ENCODE measurements at places on chromosomes 2 and 18. TPM values are rescaled to one million over a fixed set of nuclear protein-coding genes. Genes with fewer than 3 reads are reported as not detected.

AOX1 gene
- total RNA-seq, result 31.0 TPM

DNA sequence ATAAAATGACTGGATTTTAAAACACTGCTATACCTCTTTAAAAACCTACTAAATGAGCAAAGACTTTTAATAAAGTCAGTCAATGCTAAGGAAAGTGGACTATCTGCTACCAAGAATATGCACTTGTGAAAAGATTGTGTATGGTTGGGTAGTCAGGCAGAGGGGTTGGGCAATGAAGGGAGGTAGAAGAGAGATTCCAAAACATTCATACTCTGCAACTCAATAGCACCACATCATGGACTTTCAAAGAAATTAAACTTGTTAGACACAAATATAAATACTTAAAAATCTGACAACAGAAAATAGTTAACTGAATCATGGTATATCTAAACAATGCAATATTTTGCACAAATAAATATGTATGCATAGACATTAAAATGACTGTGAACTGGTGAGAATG, 139.9 kb upstream of the MAPRE2 start:
- DNase-seq, result no peak

DNA sequence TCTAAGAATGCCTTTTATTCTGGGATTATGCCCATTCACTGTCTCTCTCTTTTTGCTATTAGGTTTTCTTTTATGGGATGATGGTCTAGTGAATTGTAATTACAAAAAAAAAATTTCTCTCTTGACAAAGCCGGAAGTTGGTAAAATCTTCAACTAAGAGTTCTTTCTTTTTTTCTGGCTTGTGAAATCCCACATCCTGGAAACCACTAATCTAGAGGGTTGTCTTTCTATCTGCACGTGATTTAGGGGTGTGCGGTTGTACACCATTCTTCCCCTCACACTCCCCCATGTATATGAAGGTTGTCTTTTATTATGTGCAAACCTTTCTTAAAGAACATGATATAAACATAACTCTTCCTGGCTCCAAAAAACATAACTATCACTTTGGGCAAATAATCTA, 52.0 kb downstream of the GATA6 start:
- DNase-seq, result no peak

DNA sequence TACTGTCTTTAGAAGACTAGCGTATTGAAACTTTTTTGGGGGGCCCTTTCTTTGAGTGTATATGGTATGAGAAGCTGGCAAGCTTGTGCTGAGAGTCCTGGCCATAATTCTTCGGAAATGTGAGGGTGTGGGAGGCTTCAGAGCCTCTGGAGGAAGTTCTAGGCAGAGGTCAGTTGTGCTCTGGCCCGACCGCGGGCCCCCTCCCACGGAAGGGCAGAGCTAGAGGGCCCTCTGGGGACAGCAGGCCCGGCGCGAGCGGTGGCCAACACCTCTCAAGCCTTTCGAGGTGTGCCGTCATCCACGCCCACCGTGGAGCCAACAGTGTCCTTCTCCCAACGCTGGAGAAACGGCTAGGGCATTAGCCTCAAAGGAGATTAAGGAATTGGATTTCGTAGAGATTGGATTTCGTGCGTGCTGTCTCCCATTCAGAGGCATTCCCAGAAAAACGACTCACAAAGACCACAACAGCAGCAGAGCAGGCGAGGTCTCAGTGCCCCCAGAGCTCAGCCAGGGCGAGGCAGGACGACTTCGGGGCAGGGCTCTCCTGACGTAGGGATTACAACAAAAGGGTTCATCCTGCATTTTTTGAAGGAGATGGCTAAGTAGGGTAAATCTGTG, 2.2 kb upstream of the MTCL1 start:
- no peak for DNase-seq

- DNase-seq, result no peak
Observed at GRCh38 chr2:64405581-64406406, 48.2 kb upstream of the LGALSL start.

GRCh38 chr2:218397463-218397819, 2.2 kb upstream of the CTDSP1 start:
- DNase-seq, result no peak

DNA sequence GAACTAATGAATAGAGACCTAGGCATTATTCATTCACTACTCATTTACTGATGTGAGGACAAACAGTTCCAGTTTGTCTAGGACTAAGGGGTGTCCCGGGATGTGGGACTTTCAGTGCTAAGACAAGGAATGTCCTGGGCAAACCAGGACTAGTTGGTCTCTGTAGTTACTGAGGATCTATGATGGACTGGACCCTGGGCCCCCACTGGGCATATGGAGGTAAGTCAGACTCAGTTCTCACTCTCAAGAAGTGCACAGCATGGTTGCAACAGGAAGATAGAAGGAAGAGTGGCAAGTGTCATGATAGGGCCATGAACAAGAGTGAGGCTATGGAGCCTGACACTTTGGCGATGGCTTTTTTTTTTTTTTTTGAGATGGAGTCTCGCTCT, 128.2 kb downstream of the MYCN start:
- DNase-seq, result no peak

- peak; percentile 39 for DNase-seq
Observed at GRCh38 chr2:241947876-241948275, 78.3 kb downstream of the RTP5 start.

- DNase-seq, result no peak
Observed at GRCh38 chr2:44954889-44955592, 13.5 kb downstream of the SIX3 start.

HAAO gene
- 38.9 TPM for total RNA-seq

All from Peyer's patch (tissue), 4 donors.